Erythroblast (primary cell): ENCODE measurements at places on chromosomes 4 and X.

GRCh38 chr4:154471526-154472331, 19.9 kb downstream of the DCHS2 start:
- no peak for DNase-seq

DNA sequence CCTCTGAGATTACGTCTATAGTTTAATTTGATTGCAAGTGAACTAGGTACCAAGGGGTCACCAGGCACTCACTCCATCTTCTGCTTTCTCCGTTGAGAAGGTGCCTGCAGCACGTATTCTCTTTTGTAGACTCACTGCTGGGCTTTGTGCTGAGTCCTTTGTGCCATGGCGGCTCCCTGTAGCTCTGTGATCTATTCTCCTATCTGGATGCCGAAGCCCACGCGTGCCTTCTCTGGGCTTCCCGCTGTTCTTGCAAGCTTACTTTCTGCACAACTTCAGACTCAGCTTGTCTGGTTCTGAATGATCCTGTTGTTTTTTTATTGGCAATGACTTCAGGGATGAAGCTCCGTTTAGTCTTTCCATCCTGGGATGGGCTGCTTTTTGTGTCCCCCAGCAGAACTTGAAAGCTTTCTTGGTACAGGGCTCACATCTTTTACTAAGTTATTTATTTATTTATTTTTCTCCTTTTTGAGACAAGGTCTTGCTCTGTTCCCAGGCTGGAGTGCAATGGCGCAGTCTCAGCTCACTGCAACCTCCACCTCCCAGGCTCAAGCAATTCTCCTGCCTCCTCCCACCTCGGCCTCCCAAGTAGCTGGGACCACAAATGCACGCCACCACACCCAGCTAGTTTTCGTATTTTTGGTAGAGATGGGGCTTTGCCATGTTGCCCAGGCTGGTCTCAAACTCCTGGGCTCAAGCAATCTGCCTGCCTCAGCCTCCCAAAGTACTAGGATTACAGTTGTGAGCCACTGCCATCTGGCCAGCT, 100.9 kb upstream of the NKX1-1 start:
- no peak for DNase-seq

DNA sequence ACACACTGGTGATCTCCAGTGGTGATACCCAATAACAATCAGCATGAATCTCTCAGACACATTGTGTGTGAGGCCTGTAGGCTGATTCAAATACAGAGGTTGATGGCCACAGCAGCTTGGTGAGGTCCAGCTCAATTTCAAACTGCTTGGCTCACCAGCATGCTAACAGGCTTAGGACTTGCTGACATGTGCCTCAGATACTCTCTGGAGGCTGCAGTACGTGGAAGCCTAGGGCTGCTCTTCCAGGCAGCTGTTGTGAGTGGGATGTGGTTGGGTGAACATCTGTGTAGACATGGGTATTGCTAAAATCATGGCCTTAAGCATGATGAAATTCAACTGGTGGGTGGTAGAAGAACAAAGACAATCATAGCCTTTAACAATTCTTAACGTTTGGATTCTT, 4.3 kb downstream of the CXCL9 start:
- DNase-seq, result no peak

DNA sequence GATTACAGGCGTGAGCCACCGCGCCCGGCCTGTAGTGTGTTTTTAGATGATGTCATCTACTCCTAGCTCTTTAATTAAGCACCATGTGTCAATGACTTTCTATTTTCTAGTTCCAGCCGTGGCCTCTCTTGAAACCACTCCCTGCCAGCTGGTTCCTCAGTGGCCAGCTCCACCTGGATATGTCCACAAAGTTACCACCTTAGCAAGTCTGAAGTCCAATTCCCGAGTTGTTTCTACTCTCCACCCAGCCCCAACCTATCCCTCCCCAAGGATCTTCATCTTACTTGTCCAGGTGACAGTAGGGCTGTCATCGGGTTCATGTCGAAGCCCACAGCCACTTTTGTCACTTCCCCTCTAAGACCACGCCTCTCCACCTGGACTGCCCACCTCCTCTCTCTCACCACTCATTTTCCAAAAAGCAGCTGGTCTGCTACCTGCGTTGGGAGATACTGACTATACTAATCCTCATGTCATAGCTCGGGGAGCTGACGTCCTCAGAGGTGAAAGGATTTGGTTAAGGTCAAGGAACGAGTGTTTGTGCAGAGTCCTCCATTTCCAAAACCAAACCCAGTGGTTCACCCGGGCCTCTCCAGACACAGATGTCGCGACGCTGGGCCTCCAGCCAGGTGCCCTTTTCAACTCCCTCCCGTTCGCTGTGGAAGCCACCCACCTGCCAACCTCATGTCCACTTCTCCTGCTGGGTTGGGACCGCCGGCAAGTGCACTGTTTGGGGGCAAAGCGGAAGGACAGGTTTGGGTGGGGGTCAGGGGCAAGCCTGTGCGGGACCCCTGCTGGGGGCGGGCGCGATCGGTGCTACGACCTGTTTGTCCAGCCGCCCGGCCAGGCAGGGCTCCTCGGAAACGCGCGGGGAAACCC, 704 bp downstream of the FAM3A start:
- peak; percentile 59 for DNase-seq

- DNase-seq, result no peak
These were observed 147.9 kb downstream of the CHIC2 start for GRCh38 chr4:53916431-53916889.

DNA sequence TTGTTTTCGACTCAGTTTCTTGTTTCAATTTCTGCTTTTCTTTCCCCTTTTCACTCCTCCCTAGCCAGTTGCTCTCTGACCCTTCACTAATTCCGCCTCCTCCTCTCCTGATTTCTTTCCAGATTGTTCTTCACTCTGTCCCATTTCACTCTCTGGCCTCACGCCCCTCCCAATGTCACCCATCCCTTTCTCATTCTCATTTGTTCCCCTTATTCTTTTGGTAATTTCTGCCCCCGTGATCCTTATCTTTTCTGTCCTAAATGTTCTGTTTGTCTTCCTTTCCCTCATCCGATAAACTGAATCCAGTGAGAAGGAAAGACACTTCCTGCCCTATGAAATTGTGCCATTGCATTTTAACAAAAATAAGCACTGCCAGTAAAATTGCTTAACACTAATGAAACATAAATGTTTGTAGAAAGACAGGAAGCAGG, 94.5 kb upstream of the RASGEF1B start:
- DNase-seq, result no peak

- no peak for DNase-seq
These were observed 25.1 kb downstream of the SMIM31 start for GRCh38 chr4:164779080-164779479.

DNA sequence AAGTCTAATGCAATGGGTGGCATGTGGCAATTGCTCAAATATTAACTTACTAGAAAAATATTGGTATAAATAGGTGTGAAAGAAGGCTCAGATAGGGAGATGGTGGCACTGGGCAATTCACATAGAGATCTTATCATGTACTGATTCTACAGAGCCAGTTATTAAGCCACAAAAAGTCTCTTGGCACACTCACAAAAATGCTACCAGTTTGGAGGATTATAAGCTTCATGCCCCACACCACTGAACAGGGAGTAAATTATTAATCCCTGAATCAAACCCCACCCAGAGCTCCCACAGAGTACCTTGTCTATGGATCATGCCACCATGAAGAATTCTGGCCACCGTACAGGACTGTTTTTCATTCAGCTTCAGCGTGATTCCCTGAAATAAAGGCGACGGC, 13.8 kb downstream of the MPP1 start:
- no peak for DNase-seq

- DNase-seq, result no peak
These were observed 95.9 kb downstream of the RASL11B start for GRCh38 chr4:52957835-52958631.

DNA sequence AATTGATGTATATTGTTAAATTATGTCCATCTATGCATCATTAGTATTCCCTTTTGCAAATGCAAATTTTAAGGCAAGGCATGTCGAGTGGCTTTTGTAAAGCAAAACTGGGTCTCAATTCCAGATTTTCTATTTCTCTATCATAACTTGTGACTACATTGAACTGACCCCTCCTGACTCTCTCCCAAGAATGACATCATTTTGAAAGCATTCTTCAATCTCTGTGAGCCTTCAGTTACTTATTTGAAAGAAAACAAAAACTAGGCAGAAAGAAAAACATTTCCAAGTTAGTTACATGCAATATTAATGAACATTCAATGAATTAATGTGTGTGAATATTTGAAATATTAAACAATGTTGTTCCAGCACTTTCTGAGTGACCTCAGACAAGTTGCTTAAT, 314.3 kb upstream of the CLNK start:
- no peak for DNase-seq

DNA sequence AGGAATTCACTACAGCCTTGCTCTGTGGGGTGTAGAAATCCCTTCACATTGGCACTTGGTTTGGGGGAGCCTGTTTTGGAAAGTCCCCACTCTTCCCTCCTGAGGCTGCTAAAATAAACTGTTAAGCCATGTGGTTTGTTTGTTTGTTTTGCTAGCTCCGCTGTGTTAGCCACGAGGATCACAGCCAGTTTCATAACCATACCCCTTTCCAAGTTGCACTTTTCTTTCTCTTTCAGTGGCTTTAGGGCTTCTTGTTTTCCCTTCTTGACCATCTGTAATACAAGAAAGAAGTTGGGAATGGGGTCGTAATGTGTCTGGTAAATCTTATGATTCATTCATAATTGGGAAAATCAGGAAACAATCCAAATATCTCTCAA, 24.8 kb upstream of the UXT start:
- no peak for DNase-seq

GRCh38 chrX:7280520-7280919, 132.6 kb upstream of the PUDP start:
- no peak for DNase-seq

- no peak for DNase-seq
These were observed 75.5 kb downstream of the GATB start for GRCh38 chr4:151685303-151685702.

DNA sequence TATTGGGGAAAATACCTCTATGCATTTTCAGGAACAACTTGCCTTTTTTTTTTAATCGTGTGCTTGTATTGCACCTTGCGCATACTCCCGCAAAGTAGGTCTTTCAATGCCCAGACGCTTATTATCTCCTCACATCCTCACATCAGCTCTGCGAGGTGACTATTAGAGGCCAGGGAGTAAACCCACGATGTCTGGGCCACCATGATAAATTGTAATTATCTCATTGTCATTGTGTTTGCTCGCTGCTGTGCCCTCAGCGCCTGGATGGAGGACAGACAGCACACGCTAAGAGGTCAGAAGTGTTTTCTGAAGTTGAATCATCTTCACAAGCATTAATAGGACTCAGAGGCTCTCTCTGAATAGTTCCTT, 1.0 kb upstream of the RELL1 start:
- DNase-seq, result peak; percentile 87

- DNase-seq, result no peak
These were observed 2.1 kb downstream of the HMGB2 start for GRCh38 chr4:173332021-173332487.

GRCh38 chr4:182937268-182938204, 20.4 kb upstream of the DCTD start:
- no peak for DNase-seq

DNA sequence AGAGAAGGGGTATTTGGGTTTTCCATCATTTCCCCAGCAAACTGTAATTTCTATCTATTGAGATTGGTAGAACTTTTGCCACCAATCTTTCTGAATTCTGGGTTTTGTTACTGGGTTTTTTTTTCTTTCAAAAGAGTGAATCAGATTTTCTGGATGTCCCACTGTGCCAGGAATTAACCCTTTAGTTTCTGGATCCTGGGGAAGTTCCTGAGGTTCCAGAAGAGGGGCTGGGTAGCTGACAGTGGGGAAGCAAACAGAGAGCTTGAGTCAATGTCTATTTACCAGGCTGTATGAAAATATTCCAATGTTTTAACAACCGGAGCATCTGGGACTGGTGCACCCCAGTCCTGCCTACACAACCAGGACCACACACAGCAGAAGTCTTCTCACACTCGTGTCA, 25.8 kb upstream of the SOD3 start:
- no peak for DNase-seq

DNA sequence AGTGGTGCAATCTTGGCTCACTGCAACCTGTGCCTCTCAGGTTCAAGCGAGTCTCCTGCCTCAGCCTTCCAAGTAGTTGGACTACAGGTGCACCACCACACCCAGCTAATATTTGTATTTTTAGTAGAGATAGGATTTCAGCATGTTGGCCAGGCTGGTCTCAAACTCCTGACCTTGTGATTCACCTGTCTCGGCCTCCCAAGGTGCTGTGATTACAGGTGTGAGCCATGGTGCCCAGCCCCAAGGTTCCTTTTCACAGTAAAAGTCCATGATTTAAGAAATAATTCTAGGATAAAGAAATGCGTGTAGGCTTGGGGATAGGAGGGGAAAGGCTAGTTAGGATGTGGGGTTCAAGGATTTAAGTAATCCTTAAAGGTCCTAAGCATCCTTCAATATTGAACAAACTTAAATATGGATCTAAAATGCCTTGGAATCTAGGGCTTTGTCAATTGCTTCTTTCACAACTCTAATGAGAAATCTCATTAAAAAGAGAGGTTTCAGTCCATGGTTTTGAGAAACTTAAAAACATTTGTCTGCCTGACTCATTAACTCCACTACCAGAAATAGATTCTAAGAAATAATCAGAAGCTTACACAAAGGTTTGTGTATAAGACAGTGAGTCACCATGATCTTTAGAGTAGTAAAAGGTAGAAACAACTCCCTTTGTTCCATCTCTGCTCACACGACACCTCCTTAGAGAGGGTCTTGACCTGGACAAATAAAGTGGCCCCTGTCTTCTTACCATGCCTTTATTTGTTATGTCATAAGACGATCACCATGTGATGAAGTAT, 203.2 kb downstream of the PTTG2 start:
- no peak for DNase-seq

DNA sequence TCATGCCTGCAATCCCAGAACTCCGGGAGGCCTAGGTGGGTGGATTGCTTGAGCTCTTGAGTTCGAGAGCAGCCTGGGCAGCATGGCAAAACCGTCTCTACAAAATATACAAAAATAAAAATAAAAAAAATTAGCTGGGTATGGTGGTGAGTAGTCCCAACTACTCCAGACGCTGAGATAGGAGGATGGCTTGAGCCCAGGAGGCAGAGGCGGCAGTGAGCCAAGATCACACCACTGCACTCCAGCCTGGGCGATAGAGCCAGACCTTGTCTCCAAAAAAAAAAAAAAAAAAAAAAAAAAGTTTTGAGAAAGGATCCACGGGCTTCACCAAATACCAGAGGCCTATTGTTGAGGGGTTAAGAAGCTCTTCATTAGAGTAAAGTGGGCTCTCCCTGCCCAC, 8.0 kb downstream of the SUPT20HL2 start:
- no peak for DNase-seq

DNA sequence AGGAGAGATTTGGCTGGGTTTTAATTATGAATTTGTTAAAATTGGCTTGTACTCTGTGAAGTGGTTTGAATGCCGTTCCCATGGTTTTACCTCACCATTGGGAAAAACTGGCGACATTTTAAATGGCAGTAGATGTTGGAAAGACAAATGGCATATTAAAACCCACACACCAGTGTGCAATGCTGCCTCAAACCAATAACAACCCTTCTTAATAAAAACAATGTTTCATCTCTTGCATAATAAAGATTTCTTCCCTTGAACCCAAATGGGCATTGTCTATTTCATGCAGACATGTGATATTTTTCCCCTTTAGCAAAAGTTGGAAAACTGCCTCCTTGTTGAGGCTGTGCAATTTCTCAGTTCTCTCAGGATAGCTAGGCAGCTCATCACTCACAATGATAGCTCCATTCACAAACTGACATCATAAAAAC, 33.7 kb downstream of the GABRB1 start:
- no peak for DNase-seq

GRCh38 chr4:103918214-103918613, 198.4 kb upstream of the TACR3 start:
- no peak for DNase-seq
